ENCODE measurements at places on chromosomes 7 and 10.

GRCh38 chr10:44379907-44380306 lies 5.0 kb downstream of the CXCL12 start:
- DNase-seq: no peak

- DNase-seq: no peak
Observed at GRCh38 chr10:121680879-121681655, 82.8 kb upstream of the FGFR2 start.

DNA sequence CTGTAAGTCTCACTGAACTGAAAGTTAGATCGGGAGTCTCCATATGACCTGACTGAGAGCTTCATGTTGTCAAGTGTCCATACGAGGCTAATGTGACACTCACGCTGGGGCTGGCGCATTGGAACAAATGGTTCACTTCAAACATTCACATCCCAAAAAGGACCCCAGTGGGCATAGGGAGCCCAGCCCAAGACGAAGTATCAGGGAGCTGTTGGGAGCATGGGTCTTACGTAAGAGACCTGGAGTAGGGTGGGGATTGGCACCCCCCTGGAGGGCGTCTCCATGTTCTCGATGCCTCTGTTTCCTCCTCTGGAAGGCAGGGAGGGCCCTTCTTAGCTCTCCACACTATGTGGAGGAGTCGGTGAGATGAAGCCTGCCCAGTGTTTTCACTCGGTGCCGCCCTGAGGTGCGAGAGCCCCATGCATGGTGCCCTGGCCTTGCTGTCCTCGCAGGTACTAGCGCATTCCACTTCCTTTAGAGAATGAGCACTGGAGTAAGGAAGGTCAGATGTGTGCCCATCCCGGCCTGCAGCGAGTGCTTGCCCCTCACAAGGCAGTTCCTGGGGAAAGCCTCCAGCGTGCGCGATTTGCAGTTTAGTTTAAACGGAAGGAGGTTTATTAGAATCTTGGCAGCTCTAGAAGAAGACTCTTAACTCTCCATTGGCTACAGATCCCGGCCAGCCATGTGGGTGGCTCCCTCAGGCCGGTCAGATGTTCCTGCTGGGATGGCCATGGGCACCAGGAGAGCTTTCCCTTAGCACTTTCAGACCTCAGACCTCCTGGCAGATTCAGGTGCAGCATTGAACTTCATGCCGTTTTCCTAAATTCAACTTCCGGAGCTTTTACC lies 64.4 kb downstream of the PTPRE start:
- DNase-seq: no peak

DNA sequence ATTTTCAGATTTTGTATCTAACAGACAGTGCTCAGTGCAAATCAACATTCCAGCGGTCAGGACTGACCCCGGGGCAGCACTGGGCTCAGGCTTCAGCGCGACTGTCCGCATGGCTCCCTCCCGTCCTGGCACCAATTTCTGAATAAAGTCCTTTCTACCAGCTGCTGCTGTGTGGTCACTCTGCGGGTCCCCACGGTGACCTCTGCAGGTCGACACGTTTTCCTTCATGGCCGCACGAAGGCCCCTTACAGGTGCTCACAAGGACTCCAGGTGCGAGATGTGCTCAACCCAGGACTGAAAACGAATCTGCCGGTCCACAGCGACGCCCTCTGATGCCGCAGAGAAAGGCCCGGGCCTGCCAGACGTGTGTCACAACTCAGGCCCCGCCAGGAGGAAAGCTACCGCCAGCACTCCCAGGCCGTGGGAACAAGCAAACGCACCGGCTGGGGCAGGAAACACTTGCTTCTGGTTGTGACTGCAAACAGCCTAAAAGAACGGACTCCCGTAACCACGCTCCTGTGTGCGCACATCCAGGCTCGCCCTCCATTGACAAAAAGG lies 3.7 kb upstream of the UTF1 start:
- no peak for DNase-seq

GRCh38 chr7:37391791-37392672 lies 56.6 kb downstream of the ELMO1 start:
- no peak for DNase-seq

GRCh38 chr7:24609570-24609969 lies 36.3 kb downstream of the PALS2 start:
- no peak for DNase-seq

GRCh38 chr10:14405076-14406065 lies 74.6 kb upstream of the FRMD4A start:
- no peak for DNase-seq

DNA sequence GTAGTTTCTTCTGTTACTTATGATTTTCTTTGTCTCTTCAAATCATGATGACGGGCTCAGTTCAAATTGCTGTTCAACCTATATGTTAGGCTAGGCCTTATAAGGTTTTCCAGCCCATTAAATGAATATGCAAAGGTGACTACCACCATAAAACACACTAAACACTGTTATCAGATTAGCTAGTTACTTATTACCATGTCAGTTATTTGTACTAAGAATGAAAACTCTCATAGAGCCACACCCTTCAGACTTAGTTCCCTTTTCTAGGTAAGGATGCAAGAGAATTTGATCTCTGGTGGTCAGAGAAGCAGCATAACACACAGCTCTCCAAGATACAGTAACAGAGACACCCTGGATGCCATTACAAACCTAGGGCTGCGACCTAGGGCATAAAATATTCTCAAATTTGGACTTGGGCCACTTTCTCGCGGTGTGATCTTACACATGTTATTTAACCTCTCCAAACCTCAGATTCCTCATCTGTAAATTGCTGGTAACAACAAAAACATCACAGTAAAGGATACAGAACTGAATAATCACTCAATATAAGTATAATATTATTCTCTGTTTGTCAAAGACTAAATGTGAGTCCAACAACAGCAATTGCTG lies 35.6 kb downstream of the ANKMY2 start:
- DNase-seq: no peak

- DNase-seq: no peak
Observed at GRCh38 chr10:124283215-124283948, 135.3 kb downstream of the OAT start.

DNA sequence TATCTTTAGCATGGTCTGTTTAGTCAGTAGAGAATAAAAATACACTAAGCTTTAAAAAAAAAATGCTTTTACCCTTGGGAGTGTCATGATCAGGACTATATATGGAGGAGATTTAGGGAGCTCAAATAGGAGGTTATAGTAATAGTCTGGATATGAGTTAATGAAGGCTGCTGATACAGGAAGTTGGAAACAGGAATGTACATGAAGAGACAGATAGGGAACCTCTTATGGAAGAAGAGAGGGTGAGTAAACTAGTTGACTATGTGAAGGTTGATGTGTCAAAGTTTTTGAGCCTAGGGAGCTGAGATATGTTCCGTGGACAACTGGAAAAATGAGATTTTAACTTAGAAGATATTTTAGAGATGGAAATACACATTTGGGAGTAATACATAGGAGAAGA lies 472.0 kb upstream of the FZD8 start:
- DNase-seq: no peak

GRCh38 chr10:60708666-60709065 lies 69.6 kb upstream of the CDK1 start:
- no peak for DNase-seq

GRCh38 chr10:61841338-61841875 lies 60.1 kb upstream of the ARID5B start:
- DNase-seq: no peak

DNA sequence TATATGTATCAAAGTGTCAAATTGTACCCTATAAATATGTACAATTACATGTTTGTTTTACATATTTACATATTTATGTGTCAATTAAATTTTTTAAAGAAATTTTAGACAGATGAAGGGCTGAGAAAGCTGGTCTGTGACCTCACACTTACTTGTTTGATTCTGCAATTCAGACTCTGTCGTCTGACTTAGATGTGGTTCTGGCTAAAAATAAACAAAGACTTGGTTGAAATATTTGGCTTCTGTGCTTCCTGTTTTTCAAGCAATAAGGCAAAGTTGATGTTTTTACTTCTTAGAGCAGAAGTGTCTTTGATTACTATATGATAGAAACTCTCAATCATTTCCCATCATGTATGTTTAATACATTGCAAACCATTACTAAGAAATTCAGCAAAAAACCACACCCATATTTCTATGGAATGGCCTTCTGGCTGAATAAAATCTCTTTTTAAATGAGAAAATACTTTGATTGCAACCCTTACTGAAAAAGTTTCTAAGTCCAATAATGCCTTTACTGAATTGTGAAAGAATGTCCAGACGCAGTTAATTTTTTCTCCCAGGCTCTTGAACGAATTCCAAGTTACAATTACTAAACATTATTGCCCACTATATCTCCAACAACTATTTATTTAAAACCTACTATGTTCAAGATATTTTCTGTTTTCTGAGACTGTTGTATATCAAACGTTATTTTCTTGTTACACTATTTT lies 59.5 kb upstream of the PRKG1 start:
- DNase-seq: no peak

DNA sequence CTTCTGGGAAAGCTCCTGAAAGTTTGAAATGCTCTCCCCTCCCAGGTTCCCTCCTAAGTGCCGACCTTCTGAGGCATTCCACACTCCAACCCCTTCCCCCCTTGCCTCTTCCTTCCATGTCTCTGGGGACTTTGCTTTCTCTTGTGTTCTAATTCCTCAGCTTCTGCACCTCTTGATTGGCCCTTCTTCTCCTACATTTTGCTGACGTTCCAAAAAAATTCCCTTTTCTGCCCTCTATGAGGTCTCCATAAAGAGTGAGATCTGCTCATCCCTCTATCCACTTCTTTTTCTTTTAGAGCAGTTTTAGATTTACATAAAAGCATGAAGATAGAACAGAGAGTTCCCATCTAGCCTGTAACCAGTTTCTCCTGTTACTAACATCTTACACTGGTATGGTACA lies 22.3 kb downstream of the FOXI2 start:
- DNase-seq: no peak

DNA sequence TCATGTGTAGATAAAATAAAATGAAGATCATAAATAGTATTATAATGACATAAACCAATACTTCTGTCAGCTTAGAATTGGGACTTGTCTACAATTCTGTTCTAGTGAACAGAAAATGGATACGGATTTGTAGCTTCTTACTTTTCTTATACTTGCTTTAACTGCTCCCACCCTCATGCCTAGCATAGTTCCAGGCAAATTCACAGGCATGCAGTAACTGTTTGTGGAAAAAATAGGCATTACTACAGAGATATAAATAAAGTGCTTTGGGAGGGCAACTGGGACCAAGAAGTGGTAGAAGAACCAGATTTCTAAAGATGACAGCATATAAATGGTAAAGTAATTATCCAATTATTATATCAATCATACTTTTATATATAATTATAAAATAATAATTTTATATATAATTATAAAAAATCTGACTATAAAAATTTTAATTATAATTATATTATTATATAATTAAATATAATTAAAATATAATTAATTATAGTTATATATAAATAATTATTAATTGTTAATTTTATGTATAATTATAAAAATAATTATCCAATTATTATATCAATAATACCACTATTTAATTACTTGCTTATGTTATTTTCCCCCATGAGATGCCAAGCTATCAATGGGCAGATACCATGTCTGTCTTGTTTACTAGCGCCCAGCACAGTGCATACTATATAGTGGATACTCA lies 144.1 kb downstream of the NOC3L start:
- DNase-seq: no peak

DNA sequence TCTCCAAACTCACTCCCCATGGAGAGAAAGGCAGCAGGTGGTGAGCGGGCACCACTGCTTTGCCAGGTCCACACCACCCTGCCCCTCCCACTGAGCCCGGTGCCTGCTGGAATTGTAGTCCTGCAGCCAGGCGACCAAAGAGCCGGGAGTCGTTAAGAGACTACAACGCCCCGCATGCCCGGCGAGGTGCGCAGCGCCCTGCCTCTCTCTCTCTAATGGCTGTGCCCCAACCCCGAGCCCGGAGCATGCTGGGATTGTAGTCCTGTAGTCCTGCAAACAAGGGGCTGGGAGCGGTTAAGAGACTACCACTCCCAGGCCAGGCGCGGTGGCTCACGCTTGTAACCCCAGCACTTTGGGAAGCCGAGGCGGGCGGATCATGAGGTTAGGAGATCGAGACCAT lies 8.1 kb upstream of the ZNF727 start:
- DNase-seq: peak; percentile 14

- peak; percentile 99 for DNase-seq
Observed at GRCh38 chr10:70404036-70404786, at the start of gene EIF4EBP2. Gene EIF4EBP2 (plus strand): TSS chr10:70404145. CDS start chr10:70404402, 257 bp downstream.

- DNase-seq: no peak
Observed at GRCh38 chr7:20470082-20470481, 139.4 kb downstream of the ITGB8 start.

DNA sequence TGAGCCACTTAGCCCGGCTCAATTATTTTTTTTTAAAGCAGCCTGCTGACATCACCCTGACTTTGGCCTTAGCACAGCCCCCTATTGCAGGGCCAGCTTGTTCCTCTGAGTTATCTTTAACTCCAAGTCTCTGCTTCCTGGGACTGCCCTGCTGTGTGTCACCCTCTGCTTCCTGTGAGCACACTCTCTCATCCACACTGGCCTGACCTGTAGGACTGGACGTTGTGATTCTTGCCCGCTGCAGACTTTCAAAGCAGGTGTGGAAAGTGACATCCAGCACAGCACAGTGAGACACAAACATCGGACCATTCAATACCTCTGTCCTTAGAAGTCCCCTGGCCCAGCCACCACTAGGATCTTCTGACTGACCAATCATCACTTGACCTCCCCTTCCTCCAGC lies 26.4 kb upstream of the HSPA12A start:
- no peak for DNase-seq

DNA sequence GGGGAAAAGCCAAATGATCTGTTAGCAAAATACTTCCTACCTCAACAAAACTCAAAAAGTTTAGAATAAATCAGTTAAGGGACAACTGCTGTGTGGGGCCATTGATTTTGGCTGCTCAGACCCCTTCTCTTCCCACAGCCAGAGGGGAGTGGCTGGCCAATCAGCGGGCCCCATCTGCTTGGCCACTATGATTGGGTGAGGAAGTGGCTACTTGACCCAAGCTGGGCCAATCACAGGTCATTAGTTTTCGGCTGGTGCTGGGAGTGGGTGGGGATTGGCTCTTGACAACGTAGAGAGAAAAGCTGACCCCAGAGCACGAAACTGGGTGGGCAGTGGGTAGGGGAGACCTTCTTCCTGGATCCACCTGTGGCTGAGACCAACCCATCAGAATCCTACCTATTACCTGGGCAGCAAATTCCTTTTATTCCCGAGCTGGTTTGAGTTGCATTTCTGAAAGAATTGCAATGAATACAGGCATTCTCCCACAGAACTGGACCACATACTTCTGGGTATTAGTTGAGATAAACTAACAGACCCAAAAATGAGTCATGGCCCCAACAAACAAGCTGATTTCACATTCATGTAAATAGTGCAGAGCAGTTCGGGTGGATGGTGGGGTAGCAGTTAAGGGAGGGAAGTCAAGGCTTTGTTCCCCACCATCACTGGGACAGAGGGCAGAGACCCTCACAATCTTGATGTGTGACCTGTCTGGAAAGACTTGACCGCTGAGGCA lies 35.6 kb upstream of the HMX3 start:
- DNase-seq: no peak

DNA sequence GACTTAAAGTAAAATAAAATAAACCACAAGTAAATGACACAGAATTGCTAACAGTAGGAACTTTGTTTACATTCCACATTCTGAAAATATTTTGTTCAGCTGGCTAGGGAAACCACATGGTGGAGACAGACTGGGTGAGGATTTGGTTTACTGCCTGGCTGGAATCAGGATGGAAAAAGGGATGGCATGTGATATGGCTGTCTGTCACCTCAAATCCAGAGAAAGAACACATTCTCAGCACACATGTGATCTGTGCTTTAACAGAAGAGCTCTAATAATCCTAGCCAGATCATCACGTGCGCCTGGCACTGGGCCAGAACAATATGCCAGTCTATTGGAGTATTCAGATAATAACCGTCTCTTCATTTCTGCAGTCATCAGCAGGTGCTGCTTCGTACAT lies 90.9 kb upstream of the PIP4K2A start:
- DNase-seq: no peak

GRCh38 chr10:120800528-120801323 lies 50.4 kb upstream of the WDR11 start:
- DNase-seq: no peak

Measured in left ventricle myocardium inferior (tissue), 1 donor.